ENCODE measurements at places on chromosomes 6 and 20.
A peak's percentile ranks its signal among the peaks of the same experiment; 100 is the strongest.

DNA sequence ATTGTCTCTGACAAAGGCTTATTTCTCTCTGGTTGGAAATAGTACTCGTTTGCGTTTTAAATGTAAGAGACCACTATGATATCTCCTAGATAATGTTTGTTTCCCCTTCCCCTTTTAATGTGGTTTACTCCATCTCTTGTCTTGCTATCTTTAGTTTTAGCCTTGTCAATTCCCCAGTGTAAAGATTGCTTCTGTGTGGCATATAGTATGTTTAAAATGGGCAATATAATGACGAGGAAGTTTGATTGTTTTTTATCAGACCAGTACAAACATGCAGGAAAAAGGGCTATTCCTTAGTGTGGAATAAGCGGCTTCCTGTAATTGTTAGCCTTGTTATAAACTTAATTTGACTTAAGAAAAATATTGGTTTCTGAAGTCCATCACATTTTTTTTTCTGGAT lies 3.1 kb downstream of the QKI start:
- DNase-seq, result no peak

DNA sequence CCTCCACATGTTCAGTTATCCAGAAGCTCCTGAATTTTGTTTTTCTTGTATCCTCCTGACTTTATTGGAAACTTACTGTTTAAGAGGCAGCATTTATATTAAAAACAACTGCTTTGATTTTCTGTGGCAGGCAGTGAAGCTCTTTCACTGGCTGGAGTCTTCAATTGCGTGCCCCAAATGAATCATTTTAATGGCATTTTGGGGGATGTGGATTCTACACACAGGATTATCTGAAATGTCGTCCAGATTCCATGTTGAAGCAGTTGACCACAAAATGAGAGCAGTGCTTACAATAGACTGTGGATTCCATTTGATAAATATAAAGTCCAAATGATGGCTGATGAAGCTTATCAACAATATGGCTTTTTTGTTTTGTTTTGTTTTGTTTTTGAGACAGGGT lies 41.0 kb upstream of the HIVEP1 start:
- DNase-seq, result peak; percentile 71

GRCh38 chr20:58558486-58559367 lies 43.5 kb upstream of the APCDD1L start:
- no peak for DNase-seq

- no peak for DNase-seq
Observed at GRCh38 chr6:157763129-157763903, 59.7 kb upstream of the SNX9 start.

DNA sequence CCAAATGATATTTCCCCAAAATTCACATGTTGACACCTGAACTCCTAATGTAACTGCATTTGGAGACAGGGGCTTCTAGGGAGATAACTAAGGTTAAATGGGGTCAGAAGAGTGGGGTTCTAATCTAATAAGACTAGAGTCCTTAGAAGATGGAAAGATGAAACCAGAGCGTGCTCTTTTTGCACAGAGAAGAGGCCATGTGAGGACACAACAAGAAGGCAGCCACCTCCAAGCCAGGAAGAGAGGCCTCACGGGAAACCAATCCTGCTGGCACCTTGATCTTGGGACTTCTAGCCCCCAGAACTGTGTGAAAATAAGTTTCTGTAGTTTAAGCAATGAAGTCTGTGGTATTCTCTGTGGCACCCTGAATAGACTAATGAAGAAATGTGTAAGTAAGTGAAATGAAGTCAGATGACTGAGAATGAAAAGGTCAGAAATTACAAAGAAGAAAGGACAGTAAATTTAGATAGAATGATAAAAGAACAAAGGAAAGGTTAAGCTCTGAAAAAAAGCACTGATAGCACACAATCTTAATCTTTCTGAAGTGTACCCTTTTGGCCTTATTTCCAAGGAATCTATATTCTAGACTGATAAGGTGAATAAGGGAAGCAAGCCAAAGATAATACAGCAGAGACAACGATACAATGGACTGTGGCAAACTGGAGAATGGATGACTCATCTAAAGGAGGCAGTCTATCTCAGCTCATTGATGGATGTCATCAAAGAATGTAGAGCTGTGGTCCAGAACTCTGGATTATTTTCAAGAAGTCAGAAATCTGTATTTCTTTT lies 110.4 kb downstream of the MYB start:
- no peak for DNase-seq

GRCh38 chr6:142853244-142854180 lies 91.5 kb downstream of the HIVEP2 start:
- no peak for DNase-seq

DNA sequence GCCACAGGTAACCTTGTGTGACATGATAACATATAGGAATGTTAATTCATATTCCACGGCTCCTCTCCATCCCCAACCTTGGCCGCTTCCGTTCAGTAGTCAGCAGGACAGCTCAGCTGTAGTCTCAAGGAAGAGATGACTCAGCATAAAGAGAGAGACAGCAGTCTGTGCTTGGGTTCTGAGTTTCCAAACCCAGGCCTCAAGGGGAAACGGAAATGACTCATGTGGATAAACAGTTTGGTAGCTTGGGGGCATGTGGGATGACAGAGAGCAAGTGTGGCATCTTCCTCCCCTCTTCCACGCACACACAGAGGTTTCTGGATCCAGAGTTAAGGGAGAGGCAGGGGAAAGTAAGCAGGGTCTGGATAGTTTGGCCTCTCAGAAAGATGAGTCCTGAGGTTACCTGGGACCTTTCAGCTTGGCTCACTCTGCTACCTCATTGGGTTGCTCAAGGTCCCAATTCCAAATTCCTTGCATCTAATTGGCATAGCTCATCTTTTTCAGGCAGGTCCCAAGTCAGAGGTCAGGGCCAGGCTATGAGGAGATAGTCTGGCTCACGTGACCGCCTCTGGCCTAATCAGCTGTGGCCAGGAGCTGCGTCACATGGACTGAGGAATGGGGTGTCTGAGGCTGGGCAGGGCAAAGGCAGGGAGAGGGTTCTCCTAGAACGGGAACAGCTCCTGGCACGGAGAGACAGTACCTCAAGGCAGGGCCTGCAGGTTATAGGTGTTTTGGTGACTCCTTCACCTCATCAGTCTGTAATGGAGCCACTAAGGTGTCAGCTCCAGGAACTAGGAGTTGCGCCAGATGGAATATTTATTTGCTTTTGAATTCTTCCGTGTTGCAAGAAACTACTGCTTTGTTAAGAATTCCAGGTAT lies 36.5 kb upstream of the MLN start:
- peak; percentile 85 for DNase-seq

GRCh38 chr6:16067568-16067967 lies 61.3 kb upstream of the MYLIP start:
- DNase-seq, result no peak

- no peak for DNase-seq
Observed at GRCh38 chr20:53444401-53445149, 149.1 kb downstream of the ZNF217 start.
